ENCODE measurements at places on chromosomes 3 and 15.

DNA sequence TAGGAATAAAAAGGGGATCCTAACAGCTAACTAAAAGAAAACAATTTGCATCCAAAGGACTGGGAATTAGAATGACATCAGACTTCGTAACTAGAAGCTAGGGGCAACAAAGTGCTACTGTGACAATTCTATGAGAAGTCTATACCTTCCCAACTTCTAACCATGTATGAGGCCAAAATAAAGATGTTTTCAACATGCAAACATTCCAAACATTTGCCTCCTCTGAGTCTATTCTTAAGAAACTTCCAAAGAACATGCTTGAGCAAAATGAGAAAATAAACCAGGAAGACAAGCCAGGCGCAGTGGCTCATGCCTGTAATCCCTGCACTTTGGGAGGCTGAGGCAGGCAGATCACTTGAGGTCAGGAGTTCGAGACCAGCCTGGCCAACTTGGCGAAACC lies 13.1 kb upstream of the RNF7 start:
- DNase-seq, result no peak

- DNase-seq, result no peak
Measured at GRCh38 chr15:41817327-41817726, 10.6 kb upstream of the JMJD7 start.

- DNase-seq, result no peak
Measured at GRCh38 chr3:72331076-72331475, 517.2 kb downstream of the SHQ1 start.

- no peak for DNase-seq
Measured at GRCh38 chr15:76368122-76368621, 31.6 kb downstream of the ISL2 start.

- DNase-seq, result no peak
Measured at GRCh38 chr3:9727743-9728142, 3.8 kb upstream of the BRPF1 start.

DNA sequence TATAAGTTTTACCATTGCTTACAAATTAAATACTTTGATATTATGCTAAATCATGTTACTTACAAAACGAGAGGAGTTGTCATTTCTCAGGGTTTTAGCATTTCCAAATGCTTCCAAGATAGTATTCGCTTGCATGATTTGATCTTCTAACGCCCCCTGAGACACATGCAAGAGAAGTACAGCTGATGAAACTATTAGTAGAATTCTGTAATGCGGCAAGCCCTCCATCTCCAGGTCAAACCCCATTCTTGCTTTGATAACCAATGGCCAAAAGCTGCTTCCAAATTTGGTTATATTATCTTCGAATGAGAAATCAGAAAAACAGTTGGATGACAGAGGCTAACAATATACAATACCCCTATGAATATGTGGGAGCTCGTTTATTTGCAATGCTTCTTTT lies 14.7 kb downstream of the MYH15 start:
- no peak for DNase-seq

DNA sequence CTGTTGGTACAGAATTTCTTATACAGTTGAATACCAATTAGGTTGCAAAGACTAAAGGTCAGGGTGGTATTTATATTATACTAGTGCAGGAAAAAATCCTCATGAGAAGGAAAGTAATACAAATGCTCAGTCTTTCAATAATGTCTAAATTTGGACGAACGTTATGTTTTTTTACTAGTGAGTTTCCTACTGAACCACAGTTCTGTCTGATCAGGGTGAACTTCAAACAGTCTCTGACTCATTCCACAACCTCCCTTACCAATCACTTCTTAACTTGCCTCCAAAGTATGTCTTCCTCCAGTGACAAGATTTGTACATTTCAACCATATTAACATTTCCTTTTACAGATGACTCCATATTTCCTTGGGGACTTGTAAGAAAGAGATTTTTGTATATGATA lies 3.4 kb downstream of the TMEM212 start:
- DNase-seq, result no peak

- no peak for DNase-seq
Measured at GRCh38 chr15:36988947-36989346, 111.4 kb downstream of the MEIS2 start.

- no peak for DNase-seq
Measured at GRCh38 chr3:100879195-100879810, 113.9 kb downstream of the ABI3BP start.

GRCh38 chr15:44529864-44530604 lies 6.9 kb upstream of the EIF3J start:
- no peak for DNase-seq

- DNase-seq, result no peak
Measured at GRCh38 chr15:57286446-57287122, 89.7 kb upstream of the CGNL1 start.

DNA sequence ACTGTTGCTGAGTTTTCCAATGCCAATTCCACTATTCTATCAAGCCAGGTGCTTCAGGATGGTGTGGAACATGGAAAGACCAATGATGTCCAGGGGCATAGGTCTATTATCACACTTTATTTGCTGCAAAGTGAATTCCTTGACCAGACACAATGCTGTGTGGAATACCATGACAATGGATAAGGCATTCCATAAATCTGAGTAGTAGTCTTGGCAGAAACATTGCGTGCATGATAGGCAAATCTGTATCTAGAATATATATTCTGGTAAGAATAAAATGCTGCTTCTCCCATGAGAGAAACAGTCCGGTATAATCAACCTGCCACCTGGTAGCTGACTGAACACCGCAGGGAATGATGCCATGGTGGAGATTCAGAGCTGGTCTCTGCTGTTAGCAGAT lies 70.0 kb upstream of the ALDH1A3 start:
- DNase-seq, result no peak

- DNase-seq, result no peak
Measured at GRCh38 chr15:101526442-101526841, 36.9 kb upstream of the PCSK6 start.

- DNase-seq, result no peak
Measured at GRCh38 chr3:115141033-115141757, 5.9 kb downstream of the ZBTB20 start.

- peak; percentile 66 for DNase-seq
Measured at GRCh38 chr15:68818066-68818768, 2.5 kb downstream of the ANP32A start.

- DNase-seq, result no peak
Measured at GRCh38 chr3:187840856-187841255, 95.6 kb upstream of the BCL6 start.

- DNase-seq, result no peak
Measured at GRCh38 chr15:69096196-69096595, 64.2 kb upstream of the GLCE start.

GRCh38 chr3:187006864-187007630 lies 76.7 kb downstream of the ST6GAL1 start:
- peak; percentile 38 for DNase-seq

GRCh38 chr3:182521339-182521738 lies 272.0 kb upstream of the ATP11B start:
- DNase-seq, result no peak

GRCh38 chr15:51223771-51224229 lies 114.6 kb downstream of the CYP19A1 start:
- DNase-seq, result no peak

GRCh38 chr15:34810443-34811129 lies 15.2 kb upstream of the ACTC1 start:
- no peak for DNase-seq

DNA sequence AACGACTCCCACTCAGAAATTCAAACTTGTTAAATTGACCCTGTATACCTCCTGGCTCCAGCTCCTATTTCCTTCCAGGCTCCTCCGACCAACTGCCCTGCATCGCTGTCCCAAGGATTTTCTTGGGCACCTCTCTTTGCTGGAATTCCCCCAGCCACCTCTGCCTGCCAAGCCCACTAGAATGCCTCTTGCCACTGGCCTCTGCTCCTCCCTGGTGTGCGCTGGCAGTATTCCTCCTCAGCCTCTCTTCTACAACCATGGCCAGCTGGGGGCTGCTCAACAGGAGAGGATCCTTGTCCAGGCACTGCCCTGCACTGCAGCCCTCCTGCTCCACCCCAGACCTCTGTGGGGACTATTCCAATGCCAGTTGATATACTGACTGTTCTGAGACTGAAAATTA lies 7.4 kb downstream of the WNT7A start:
- DNase-seq, result no peak

DNA sequence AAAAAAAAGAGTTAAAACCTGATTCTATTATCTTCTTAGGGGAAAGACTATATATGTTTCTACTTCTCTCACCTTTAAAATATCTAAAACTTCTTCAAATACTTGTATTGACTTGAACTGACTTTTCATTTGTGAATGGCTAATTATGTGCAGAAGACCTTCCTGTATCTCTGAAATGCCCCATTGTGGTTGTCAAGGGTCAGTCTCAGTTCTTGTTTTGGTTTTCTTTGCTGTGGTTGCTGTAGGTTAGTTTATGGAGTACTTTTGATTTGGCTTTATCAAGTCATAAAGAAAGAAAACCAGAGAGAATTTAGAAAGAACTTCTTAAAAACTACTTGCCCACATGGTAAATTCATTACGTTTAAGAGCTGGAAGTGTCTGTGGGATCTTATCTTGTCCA lies 345.3 kb upstream of the POU1F1 start:
- no peak for DNase-seq

- no peak for DNase-seq
Measured at GRCh38 chr3:78455166-78455565, 1312.6 kb downstream of the ROBO1 start.

- DNase-seq, result no peak
Measured at GRCh38 chr3:132643366-132643765, 16.2 kb downstream of the ACAD11 start.

DNA sequence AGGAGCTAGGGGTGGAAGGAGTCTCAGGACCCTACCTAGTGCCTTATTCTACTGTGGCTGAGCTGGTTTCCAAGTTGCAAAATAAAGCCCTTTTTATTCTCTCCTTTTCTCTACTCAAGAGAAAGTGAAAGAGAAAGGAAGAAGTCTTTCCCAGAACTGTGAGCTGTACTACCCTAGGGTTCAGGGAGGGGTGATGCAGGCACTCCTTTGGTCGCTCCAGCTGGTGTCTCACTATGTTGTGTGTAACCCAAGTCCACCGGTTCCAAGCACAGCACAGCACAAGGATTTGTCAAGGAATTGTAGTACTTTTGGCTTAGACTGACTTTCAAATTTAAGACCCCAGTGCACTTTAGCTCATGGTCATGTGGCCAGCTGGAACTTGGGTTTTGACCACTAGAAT lies 1721.7 kb downstream of the OTOL1 start:
- DNase-seq, result no peak

- DNase-seq, result no peak
Measured at GRCh38 chr3:51719410-51720025, 12.7 kb downstream of the GRM2 start.

DNA sequence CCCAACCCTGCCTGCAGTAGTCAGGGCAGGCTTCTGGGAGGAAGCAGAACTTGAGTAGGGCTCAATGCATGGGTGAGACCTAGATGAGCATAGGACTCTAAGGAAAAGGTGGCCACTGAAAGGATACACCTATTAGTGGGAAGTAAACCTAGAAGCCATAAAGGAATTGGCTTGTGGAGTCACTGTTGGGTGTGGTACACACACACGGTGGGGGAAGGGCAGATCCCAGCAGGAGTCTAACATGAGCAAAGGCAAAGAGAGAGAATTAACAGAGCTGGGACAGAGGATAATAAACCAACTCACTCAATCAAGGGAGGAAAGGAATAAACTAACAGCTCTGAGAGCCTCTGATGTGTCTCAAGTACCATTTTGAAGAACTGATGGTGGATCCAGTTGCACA lies 23.1 kb downstream of the DAPK2 start:
- DNase-seq, result no peak

- no peak for DNase-seq
Measured at GRCh38 chr3:32837789-32838188, 20.0 kb downstream of the TRIM71 start.

DNA sequence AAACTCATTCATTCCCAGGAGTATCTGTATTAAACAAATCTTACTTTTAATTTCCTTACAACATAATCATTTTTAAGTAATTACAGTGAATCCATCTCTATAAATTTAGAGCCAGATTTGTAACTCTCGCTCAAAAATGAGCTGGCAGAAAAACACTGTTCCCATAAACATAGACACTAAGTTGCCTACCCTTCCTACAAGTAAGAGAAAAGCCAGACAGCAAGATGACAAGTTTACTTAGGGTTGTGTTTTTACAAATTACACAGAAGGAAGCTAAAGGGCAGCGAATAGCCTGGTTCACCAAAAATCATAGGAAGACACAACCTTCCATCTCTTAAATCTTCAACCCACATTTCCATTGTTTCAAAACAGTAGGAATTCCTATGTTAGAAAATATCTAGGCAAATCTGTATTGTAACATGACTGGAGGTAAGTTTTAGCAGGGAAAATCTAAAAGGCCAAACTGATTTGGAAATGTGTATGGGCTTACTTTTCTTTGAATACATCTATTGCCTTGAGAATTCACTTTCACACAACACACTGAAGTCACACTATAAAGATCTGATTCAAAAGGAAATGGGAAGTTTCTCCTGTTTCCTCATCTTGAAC lies 21.7 kb downstream of the HERC1 start:
- DNase-seq, result no peak

- no peak for DNase-seq
Measured at GRCh38 chr3:134711284-134711683, 60.5 kb upstream of the KY start.

- DNase-seq, result no peak
Measured at GRCh38 chr3:186162221-186162620, 53.3 kb upstream of the ETV5 start.

GRCh38 chr3:190444006-190444405 lies 5.7 kb downstream of the TMEM207 start:
- no peak for DNase-seq

DNA sequence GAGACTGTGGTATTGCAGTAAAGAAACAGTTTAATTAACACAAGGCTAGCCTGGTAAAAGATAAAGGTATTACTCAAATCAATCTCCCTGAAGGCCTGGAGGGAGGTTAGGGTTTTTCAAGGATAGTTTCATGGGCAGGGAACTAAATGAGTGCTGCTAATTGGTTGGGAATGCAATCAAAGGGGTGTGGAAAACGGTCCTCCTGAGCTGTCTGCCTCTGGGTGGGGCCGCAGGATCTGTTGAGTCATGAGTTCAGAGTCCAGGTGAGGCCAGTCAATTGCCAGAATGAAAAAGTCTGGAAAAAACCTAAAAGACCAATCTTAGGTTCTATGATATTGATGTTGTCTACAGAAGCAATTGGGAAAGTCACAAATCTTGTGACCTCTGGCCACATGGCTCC lies 293.2 kb downstream of the MCTP2 start:
- no peak for DNase-seq

GRCh38 chr3:45639044-45639392 lies 44.5 kb downstream of the LIMD1 start:
- no peak for DNase-seq

All from natural killer cell (primary cell).